Epithelial cell of esophagus (primary cell): ENCODE measurements at places on chromosomes 1 and 21.

DNA sequence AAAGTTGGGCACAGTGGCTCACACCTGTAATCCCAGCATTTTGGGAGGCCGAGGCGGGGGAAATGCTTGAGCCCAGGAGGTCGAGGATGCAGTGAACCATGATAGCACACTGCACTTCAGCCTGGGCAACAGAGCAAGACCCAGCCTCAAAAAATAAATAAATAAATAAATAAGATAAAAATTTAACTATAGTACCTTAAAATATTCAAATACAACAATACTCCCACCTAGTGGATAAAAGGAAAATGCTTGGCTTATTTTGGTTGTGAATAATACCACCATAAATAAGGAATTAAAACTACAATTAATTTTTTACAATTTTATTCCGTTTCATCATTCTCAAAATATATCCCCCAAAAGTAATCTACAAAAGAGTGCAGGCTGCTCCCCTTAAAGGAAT lies 8.1 kb downstream of the PSMG1 start:
- peak; percentile 31 for DNase-seq

- no peak for DNase-seq
Observed at GRCh38 chr1:90722874-90723589, 5.9 kb upstream of the BARHL2 start.

- peak; percentile 36 for DNase-seq
Observed at GRCh38 chr21:15208786-15209185, 144.0 kb upstream of the NRIP1 start.

DNA sequence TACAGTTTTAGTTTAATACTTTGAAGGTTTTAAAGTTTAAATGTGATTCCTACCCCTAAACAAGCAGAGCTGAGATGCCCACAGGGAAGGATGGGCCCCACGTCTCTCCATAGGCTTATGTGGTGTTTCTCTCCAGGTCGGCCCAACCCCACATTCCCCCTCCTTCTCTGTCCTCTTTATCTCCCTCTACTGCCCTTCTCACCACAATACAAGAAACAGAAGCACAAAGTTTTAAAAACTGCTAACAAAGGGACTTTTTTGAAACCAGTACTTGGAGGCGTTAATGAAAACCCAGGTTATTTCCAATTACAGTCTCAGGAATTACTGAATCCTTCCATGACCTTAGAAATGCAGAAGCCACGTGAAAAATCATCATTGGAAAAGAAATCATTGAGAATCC lies 324.0 kb downstream of the NTNG1 start:
- DNase-seq = no peak

GRCh38 chr1:21517660-21518480 lies 8.6 kb downstream of the ALPL start:
- DNase-seq = no peak

DNA sequence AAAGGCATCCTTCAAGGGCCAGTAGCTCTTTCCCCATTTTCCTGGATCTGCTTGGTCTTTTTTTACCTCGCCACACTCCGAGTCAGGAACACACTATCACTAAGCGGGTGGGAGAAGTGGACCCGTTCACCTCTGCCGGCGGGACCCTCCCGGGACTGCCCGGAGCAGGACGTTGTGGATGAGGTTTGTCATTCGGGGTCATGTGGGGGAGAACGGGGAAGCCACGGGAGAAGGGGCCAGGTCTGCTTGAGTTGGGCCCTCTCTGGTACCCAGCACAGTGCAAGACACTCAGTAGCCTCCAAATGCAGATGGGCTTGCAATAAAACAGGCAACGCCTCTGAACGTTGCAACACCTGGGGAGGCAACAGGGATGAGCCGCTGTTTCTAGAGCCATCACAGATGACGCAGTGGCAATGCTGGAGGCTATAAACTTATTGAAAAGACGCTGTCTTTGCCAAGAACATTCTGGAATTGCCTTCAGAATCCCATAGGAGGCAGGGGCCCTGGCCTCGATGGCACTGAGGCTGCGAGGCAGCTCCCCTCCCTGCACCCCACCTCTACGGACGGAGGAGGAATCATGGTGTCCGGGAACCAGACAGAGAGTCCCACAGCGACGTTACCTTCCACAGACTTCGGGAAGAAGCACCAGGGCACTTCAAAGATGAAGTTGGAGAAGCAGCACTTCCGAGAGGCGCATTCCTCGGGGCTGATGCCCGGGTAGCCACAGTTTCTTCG lies 3.8 kb downstream of the TFF2 start:
- no peak for DNase-seq

GRCh38 chr1:223429313-223429731 lies 36.1 kb downstream of the CCDC185 start:
- DNase-seq = peak; percentile 92

DNA sequence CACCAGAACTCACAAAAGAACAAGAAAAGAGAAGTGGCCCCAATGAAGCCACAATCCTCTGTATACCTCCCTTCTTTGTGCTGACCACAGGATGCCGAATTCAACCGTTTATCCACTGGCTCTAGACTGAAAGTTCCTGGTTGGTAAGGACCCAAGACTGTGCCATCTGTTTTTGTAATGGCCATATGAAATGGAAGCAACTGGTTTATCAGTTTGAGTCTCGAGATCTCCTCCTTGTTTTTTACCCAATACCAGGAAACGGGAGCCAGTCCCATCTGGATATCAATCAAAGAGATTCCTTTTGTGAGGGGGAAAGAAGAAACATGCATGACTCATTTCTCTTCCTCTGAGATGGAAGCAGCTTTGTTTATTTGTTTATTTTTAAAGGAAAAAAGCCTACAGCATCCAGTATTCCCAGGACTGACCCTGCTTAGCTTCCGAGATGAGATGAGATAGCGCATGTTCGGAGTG lies 32.4 kb upstream of the ZNF124 start:
- DNase-seq = no peak

DNA sequence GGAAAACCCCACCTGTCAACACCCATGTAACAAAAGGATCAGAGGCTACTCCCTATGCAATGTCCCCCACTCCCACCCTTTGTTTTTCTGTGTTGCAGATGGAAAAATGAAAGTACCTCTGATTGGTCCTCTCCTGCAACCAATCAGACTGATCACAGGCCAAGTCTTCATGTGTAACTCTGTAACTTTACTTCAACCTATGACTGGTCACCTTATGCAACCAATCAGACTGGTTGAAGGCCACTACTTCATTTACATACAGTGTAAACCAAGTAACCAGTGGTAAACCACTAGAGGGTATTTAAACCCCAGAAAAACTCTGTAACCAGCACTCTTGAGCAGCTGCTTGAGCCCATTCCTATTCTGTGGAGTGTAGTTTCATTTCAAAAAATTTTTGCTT lies 266.3 kb upstream of the OLFM3 start:
- DNase-seq = no peak

- DNase-seq = peak; percentile 72
Observed at GRCh38 chr1:235093696-235094592, 34.7 kb downstream of the TOMM20 start.

GRCh38 chr1:33666616-33667015 lies 194.2 kb downstream of the ZSCAN20 start:
- DNase-seq = no peak

DNA sequence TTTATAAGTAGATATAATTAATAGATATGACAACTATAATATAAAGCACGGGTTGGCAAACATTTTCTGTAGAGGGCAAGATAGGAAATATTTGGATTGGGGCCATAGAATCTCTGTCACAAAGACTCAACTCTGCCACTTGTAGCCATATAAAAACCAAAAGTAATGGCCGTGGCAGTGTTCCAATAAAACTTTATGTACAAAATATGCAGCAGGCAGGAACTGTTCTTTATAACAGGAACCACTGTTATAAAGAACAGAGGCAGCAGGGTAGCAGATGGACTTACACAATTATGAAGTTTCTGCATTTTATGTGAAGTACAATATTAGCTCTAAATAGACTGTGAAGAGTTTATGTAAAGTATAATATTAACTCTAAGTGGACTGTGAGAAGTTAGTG lies 16.9 kb upstream of the QSOX1 start:
- DNase-seq = no peak

DNA sequence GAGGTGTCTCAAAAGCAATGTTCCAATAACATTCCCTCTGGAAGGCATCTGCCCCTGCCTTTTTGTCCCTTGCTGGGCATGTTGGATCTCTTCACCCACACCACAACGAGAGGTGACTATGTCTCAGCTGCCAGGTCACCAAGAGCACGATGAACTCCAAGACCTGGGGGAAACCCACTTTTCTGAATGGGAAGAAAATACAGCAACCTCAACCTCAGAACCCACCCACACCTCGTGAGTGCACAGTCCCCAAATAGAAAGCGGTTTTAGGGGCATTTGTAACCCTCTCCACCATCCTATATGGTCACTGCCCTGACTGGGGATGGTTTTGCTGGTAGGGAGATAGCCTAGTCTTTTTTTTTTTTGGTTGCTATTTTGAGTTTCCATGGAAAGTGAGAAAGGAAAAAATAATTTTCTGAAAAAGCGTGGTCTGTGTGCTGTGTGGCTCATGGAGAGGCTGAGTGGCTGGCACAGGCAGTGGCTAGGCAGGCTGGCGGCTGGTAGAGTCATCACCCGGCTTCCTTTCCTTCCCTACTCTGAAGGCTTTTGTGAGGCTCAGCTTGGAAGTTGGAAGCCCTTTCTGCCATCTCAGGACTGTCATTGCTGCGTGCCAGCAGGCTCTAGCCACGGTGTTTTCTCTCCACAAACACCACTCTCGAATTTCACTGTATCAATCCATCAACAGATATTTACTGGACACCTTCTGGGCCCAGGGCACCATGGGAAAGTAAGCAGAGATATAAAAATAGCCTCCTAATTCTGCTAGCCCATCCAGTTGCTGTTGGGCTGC lies 15.8 kb downstream of the TSPAN2 start:
- DNase-seq = no peak

DNA sequence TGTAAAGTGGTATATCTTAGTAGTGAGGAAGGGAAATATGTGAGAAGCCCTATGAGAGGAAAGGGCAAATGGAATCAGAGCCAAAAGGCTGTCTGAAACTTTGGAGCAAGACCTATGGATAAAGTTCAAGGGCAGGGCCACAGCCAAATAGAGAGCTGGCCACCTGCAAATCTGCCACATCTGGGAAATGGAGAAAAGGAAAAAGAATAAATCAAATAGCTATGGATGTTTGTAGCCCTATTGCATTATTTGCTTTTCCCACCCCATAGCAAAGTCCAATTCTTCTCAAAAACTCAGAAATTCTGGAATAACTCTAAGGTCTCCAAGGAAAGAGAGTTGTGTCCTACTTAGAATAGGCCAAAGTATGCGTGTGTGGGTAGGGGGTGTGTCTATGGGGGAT lies 4.0 kb upstream of the HLX start:
- no peak for DNase-seq

- DNase-seq = no peak
Observed at GRCh38 chr21:43188592-43189210, 19.9 kb downstream of the CRYAA start.

- no peak for DNase-seq
Observed at GRCh38 chr1:201224666-201225370, 34.2 kb downstream of the IGFN1 start.

- no peak for DNase-seq
Observed at GRCh38 chr21:33552093-33552998, 9.5 kb downstream of the SON start.
